ENCODE measurements at places on chromosomes 3 and 15. TPM values are rescaled to one million over a fixed set of nuclear protein-coding genes. Genes with fewer than 3 reads are reported as not detected.

DNA sequence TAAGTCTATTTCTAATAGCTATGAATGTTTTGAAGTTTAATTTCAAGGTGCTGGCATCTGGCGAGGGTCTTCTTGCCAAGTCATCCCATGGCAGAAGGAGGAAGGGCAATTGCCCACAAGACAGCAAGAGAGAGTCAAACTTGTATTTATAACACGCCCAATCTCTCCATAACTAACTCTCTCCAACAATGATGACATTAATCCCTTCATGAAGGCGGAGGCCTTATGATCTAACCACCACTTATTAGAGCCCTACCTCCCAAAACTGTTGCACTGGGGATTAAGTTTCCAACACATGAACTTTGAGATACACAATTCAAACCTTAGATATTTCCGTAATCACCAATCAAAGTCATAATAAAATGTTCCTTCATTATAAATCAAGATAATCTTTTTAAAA lies 406.9 kb downstream of the CNTN6 start:
- DNase-seq: no peak

SPTBN5 gene
- 19.0 TPM for total RNA-seq

ATP13A4 gene
- total RNA-seq: 1.3 TPM

DNA sequence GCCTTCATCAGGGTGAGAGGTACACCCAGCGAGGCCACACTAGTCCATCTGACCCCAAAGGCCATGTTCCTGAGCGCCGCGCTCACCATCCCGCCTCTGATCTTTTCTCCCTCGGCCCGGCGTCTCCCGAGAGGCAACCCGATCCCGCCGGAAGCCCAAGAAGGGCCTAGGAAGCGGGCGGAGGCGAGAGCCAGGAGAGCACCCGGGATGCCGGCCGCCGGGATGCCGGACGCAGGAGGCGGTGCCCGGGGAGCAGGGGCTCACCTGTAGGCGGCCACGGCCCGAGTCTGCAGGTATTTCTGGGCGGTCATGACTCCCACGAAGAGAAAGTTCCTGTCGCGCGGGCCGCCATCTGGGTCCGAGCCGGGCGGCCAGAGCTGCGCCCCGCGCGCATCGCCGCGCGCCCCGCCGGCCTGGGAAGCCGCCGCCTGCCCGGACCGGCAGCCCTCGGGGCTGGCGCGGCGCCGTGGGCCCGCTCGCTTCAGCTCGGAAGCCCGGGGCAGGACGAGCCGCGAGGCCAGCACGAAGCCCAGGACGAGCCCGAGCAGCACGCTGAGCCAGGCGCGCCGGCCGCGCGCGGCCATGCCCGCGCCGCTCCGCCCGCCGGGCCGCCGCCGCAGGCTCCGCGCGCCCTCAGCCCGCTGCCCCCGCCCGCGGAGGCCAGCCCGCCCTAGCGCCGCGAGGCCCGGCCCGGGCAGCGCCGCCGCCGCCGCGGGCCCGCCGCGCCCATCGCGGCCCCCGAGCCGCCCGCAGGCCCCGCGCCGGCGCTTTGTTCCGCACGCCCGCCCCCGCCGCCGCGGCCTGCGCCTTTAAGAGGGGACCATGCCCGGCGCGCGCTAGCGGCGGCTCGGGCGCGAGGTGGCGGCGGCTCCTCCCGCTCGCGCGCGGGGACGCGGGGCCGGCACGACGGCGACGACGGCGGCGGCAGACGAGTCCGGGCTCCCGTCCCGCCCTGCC lies 697 bp downstream of the CHSY1 start:
- DNase-seq: no peak

DNA sequence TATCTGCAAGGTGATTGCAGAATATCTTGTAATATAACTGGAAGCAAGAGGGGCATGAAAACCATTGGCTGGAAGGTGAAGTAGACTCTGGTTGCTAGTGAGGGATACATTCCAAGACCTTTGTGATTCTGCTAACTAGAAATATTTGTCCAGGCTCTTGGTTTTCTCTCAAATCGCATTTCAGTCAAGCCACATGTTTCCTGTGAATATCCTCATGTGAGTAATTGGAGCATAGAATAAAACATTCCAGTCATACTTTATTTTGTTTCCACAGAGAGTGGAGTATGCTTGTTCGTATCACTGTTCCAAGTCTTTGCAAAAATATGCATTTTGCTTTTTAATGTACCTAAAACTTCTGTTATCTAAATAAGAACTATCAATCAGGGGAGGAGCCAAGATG lies 850.0 kb downstream of the EPHA3 start:
- no peak for DNase-seq

DNA sequence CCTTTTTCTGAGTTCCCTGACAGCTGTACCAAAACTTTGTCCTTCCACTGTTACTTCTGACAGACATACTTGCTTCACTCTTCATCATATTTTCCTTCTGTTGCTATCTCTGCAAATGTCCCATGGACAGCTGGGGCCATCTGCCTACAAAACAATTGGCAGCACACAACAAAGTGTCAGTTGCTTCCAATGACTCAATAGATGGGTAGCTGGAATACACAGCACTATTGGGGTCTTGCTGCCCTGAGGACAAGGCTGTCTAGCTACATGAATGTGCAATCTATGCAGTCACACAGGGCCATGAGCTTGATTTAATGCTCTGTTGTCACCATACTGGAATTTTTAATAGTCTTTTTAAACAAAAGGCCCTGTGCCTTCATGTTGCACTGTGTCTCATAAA lies 192.8 kb downstream of the DTWD1 start:
- DNase-seq: no peak

DNA sequence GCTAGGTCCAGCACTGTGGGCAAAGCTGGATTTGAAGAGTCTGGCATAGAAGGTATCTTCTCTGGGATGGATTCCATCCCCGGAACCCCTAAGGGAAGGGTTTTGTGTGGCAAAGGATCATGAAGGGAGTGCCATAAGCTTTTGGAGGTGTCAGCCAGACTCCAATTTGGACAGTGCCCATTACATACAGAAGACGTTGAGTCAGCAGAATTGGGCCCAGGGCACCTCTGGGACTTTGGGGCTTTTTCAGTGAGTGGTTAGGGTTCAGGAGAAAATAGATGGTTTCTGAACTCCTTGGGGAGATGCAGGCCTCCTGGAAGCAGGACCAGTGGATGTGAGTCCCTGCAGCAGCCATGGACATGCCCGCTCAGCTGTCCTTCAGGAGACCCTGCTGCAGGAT lies 34.6 kb upstream of the XCR1 start:
- DNase-seq: no peak

SPSB4 gene
- total RNA-seq: not detected

GRCh38 chr15:85750319-85751290 lies 44.1 kb downstream of the KLHL25 start:
- DNase-seq: no peak

MNS1 gene
- total RNA-seq: 4.6 TPM

DNA sequence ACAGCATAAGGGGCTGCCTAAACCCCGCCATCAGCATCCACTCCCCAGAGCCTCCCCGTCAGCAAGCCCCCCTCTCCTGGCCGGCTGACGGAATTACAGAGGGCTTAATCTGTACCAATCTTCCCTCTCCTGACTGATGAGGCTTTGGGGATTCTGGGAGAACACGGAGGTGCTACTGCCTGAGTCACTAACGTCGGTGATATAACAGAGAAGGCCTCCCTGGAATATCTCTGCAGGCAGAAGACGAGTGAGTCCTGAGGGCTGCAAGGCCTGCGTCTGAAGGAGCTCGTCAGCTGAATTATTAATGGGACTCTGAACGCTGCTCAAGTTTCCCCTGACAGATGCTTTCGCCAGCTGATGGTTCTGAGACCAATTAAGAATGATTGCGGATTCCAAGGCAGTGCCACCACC lies 147.7 kb downstream of the XXYLT1 start:
- DNase-seq: no peak

DNA sequence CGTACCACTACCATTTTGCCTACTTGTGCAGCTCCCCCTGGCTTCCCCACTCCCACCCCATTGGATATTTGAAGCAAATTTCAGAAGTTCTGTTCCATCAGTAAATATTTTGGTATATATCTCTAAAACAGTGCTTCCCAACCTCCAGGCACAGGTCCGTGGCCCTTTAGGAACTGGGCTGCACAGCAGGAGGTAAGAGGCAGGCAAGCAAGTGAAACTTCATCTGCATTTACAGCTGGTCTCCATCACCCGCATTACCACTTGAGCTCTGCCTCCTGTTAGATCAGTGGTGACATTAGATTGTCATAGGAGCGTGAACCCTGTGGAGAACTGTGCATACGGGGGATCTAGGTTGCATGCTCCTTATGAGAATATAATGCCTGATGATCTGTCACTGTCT lies 97.2 kb upstream of the LRRFIP2 start:
- no peak for DNase-seq

NEK10 gene
- total RNA-seq: 2.4 TPM

CCR5 gene
- 0.90 TPM for total RNA-seq

DNA sequence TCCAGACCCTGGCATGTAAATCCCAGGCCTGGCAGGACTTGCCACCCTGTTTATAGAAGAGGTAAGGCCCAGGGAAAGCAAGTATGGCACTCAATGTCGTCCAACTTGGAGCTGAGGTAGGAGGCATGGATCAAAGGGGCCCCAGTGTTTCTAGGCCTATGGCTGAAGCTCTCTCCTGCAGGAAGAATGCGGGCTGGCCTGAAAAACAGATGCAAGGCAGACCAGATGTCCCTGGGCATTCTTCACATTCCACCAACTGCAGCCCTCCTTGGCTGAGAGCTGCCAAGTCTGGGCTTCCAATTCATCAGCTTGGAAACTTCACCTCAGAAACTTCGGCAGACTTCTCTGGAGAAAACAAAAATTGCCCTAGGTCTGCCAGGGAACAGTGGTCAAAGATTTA lies 22.2 kb downstream of the MESD start:
- DNase-seq: no peak

GRCh38 chr3:184380185-184380626 lies 352 bp downstream of the CHRD start:
- no peak for DNase-seq

DNA sequence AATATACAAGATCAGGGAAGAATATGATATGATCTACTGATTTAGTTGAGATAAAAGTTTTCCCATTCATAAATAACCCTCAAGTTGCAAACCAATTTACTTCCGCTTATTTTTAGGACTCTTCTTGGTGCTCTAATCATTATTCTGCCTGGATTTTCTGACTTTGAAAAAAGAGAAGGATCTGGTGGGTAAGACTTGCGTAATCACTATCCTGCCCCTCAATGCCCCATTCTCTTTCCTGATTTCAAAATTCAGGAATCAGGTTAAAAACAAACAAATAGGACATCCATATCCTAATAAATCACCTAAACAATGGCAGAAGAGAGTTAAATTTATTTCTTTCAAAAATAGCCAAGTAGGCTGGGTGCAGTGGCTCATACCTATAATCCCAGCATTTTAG lies 127.5 kb downstream of the CLASP2 start:
- DNase-seq: no peak

- DNase-seq: no peak
Observed at GRCh38 chr3:16697443-16698147, 92.4 kb upstream of the DAZL start.

PRR20G gene
- not detected for total RNA-seq

NOX5 gene
- 2.7 TPM for total RNA-seq

DNA sequence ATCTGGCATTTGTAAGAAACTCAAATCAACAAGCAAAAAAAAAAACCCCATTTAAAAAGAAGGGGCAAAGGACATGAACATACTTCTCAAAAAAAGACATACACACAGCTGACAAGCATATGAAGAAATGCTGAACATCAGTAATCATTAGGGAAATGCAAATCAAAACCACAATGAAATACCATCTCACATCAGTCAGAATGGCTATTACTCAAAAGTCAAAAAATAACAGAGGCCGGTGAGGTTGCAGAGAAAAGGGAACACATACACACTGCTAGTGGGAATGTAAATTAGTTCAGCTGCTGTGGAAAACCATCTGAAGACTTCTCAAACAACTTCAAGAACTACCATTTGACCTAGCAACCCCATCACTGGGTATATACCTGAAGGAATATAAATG lies 199.4 kb upstream of the THBS1 start:
- no peak for DNase-seq

DNA sequence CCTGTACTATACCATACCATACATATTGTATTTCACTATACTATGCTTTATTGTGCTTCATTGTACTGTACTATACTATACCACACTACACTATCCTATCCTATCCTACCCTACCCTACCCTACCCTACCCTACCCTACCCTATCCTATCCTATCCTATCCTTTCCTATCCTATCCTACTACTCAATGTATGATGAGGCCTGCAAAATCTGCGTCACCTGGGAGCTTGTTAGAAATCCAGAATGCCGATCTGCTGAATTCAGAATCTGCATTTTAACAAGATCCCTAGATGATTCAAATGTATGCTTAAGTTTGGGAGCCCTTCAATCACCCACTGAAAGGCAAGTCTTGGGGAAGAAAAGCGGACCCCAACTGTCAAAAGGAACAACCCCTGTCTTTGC lies 45.4 kb upstream of the CAPN7 start:
- DNase-seq: no peak

KBTBD13 gene
- total RNA-seq: not detected

SLC22A13 gene
- not detected for total RNA-seq

ATP2C1 gene
- 57.1 TPM for total RNA-seq

DNA sequence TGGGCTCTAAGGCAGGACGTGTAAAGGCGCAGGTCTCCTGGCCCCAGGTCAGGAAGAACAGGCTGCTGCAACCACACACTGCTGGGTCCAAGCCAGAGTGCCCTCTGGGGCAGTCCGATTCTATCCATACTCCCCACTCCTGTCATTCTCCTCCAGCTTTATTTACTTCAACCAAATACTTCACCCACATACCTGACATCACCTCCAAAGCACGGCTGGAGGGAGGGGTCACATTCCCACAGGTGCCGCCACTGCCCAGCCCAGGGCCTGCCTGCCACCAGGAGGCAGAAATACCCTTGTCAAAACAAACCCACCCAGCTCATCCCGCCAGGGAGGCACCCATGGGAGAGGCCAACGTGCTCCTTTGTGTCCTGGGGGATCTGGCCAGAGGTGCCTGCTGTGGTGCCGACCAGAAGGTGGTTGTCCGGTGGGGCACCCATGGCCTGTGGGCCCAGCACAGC lies 100.4 kb downstream of the DAPK2 start:
- no peak for DNase-seq

GRCh38 chr15:43913941-43914340 lies 87.1 kb downstream of the WDR76 start:
- no peak for DNase-seq

DNA sequence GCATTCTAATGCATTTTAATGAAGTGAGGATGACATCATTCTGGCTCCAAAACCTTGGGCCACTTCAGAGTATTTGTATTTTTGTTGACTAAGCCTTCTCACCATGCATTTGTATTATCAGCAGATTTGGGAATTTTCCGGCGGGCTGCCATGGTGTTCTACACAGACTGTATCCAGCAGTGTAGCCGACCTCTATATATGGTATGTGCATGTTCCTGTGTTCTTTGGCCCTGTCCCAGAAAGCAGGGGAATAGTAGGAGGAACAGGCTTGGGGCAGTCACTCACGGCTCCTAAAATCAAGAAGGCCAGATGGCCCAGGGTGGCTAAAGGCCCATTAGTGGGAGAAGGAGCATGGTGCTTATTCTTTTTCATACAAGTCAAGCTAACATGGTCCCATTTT lies 80.5 kb downstream of the USF3 start:
- no peak for DNase-seq

DNA sequence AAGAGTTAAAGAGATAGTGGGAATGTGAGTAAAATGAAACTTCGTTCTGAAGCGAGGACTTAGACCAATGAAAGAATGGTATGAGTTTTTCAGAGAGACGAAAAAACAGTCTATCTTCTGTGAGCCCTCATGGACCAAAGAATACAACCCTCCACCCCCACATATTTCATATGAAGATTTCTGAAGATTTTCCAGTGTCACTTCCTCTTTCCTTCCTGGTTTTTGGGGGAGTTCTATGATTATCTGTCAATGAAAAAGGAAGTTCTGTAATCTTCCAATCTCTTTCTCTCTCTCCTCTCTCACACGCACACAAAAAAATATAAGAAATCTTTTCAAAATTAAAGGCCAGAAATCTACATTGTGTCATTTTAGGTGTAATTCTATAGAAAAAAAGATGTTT lies 27.7 kb downstream of the CMSS1 start:
- no peak for DNase-seq

All from tibial nerve (tissue), 4 donors.